ENCODE measurements at places on chromosomes 1 and 21. TPM values are rescaled to one million over a fixed set of nuclear protein-coding genes. Genes with fewer than 3 reads are reported as not detected.

The GUCA2B gene
- not detected for total RNA-seq

The E2F2 gene
- 44.2 TPM for total RNA-seq

The KCNN3 gene
- not detected for total RNA-seq

The GJA8 gene
- total RNA-seq, result not detected

The LRRC39 gene
- total RNA-seq, result 0.96 TPM

GRCh38 chr1:25458541-25459298, 28.0 kb downstream of the MACO1 start:
- H3K4me3 ChIP-seq, result no peak overlapping the region
- peaks cover 39% of the 10 kb centered on the region for H3K36me3 ChIP-seq

- H3K4me3 ChIP-seq, result no peak overlapping the region
- H3K4me1 ChIP-seq, result peaks cover 7% of the 10 kb centered on the region
- H3K27me3 ChIP-seq, result peaks cover 82% of the 10 kb centered on the region
- H3K27ac ChIP-seq, result no peak overlapping the region
- H3K36me3 ChIP-seq, result no peaks in the 10 kb centered on the region
- DNase-seq, result no peak
These were observed 11.4 kb upstream of the TBX15 start for GRCh38 chr1:118999348-119000071.

DNA sequence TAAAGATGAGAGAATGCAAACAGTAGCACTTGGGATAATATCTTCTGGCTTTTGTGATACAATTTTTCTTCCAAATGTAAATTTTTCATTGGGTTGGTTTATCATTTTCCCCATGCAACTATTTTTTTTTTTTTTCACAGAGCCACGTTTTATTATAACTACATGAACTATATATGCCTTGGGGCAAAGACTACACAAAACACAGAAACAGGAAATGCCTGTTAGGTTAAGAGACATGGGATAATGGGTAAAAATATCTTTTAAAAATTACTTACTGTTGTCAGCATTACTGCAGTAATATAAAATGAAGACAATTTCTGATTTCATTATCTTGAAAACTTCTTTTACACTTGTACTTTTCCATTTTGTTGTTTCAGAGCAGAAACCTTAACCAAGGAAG, 74.6 kb downstream of the DISP1 start:
- no peak overlapping the region for H3K4me3 ChIP-seq
- no peaks in the 10 kb centered on the region for H3K27me3 ChIP-seq
- no peak for DNase-seq
- H3K36me3 ChIP-seq, result no peaks in the 10 kb centered on the region

DNA sequence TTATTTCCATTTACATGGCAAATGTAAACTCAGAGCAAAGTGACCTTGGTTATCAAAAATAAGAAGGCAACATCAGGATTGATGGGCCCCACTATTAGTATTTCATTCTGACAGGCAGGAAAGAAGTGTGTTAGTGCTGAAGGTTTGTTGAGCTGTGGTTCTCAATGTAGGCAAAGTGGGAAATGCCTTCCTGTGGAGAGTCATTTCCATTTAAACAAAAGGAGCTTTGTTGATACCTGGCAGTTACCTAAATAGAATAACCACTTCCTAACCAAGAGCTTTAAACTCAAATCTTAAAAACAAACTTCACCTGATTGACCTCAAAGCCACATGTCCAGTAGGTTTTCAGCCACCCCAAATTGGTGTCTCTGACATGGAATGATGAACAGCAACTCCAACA, 579.9 kb upstream of the BEND5 start:
- DNase-seq, result no peak
- H3K27me3 ChIP-seq, result no peaks in the 10 kb centered on the region
- H3K36me3 ChIP-seq, result no peaks in the 10 kb centered on the region
- no peaks in the 10 kb centered on the region for H3K4me1 ChIP-seq

DNA sequence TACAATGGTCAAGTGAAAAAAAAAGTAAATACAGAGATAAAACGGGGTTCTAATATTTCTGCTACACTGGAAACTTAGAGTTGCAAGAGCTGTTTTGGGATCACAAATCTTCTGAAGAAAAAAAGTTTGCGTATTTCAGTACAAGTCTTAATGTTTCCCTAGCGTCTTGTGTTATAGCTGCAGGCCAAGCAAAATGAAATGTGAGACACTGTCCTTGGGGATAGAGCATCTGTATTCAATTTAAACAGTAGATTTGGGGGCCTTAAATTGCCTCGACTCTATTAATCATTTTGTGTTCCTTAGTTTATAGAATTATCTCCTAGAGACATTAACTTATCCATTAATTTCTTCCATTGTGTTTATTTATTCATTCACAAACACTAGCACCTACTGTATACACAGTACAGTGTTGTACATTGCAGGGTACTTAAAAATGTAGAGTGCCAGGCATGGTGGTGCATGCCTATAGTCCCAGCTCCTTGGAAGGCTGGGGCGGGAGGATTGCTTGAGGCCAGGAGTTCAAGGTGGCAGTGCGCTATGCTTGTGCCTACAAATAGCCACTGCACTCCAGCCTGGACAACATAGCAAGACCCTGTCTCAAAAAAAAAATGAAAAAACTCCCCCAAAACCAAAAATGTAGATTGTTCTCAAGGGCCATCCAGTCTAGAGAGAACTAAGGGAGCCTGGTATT, 7.9 kb downstream of the DISC1 start:
- H3K4me1 ChIP-seq, result peaks cover 6% of the 10 kb centered on the region
- DNase-seq, result no peak
- no peak overlapping the region for H3K27ac ChIP-seq
- no peak overlapping the region for H3K4me3 ChIP-seq

GRCh38 chr1:82160036-82160435, 359.3 kb downstream of the ADGRL2 start:
- H3K27ac ChIP-seq, result no peak overlapping the region
- no peaks in the 10 kb centered on the region for H3K36me3 ChIP-seq
- H3K4me1 ChIP-seq, result peaks cover 10% of the 10 kb centered on the region
- no peaks in the 10 kb centered on the region for H3K27me3 ChIP-seq

DNA sequence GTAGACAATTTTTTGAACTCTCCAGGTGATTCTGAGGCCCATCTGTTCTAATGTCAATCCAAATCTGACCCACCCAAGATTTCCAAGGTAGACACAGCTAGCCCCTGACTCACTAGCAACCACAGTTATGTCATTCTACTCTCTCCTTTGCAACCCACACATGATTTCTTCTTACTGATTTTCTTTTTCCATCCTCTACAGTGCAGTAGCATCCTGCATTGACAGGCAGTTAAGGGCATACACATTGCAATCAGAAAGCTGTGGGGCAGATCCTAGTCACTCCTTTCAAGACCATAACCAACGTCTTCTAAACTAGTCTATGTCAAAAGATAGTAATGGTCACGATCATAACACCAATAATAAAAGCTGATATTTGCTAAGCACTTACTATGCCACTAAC, 54.2 kb downstream of the JAK1 start:
- H3K36me3 ChIP-seq, result peaks cover 8% of the 10 kb centered on the region
- DNase-seq, result no peak
- H3K4me3 ChIP-seq, result no peak overlapping the region
- H3K27me3 ChIP-seq, result no peaks in the 10 kb centered on the region
- no peak overlapping the region for H3K27ac ChIP-seq
- H3K4me1 ChIP-seq, result peaks cover 36% of the 10 kb centered on the region

DNA sequence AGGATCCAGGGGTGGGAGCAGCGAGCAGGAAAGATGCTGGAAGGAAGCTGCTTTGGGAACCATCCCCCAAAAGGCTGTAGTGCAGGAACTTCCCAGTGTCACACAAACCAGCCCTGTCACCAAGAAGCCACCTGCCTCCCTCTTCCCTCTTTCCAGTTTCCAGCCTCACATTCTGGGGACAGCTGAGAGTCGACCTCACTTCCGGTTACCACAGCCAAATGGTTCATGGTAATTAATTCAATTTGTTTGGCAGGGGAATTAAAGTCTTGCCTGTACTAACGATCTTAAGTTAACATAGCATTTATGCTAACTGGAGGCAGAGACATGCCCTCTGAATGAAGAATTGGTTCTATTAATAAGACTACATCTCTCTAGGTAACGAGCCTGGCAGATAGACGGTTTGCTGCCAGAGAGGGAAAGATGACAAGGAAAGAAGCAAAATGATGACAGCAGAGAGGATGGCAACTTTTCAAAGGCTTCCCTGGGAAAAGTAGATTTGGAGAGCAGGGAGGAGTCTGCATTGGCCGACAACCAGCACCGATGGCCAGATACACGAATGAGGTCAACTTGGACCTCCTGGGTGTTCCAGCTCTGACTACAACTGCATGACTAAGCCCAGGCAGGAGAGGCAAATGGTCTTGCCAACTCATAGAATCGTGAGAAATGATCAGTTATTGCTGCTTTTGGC, 64.1 kb downstream of the TMCO4 start:
- H3K4me1 ChIP-seq, result no peaks in the 10 kb centered on the region
- H3K4me3 ChIP-seq, result no peak overlapping the region
- no peak overlapping the region for H3K27ac ChIP-seq
- H3K27me3 ChIP-seq, result no peaks in the 10 kb centered on the region

- peaks cover 32% of the 10 kb centered on the region for H3K4me1 ChIP-seq
- H3K4me3 ChIP-seq, result no peak overlapping the region
- peaks cover 5% of the 10 kb centered on the region for H3K27me3 ChIP-seq
These were observed 4.4 kb upstream of the FASLG start for GRCh38 chr1:172654535-172654934.

DNA sequence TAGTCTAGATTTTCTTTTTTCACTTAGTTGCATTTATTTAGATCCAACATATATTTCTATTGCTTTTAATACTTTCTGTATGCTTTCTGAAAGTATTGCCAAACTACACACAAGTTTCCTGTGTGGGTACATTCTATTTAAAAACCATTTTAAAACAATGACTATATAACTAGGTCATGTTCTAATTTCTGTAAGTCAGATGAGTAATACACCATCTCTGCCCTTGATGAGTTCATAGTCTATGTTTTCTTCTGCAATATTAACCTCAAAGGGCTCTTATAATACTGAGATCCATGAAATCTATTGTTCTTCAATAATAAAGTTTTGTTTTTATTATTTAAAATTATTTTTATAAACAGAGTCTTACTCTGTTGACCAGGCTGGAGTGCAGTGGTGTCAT, 68.3 kb downstream of the RNASEL start:
- peaks cover 2% of the 10 kb centered on the region for H3K36me3 ChIP-seq
- no peaks in the 10 kb centered on the region for H3K4me1 ChIP-seq
- DNase-seq, result no peak
- no peak overlapping the region for H3K4me3 ChIP-seq

DNA sequence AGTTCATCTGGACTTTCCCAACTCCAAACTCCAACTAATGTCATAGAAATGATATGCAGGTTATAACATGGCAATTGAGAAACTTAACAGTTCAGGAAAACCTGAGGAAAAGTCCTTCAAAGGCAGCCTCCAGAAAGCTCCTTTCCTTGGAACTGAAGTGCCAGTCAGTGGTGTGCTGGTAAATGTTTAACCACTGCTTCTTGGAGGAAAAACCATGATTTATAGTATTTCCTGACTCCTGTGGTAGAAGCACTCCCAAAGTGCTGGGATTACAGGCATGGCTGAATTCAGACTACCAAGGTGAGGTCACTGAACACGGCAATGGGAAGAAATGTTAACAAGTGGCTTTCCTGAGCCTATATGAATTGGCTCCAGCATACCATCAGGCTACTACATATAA, 26.7 kb upstream of the ZNHIT6 start:
- no peaks in the 10 kb centered on the region for H3K4me1 ChIP-seq
- H3K36me3 ChIP-seq, result no peaks in the 10 kb centered on the region
- no peak overlapping the region for H3K27ac ChIP-seq
- H3K4me3 ChIP-seq, result no peak overlapping the region
- H3K27me3 ChIP-seq, result peaks cover 6% of the 10 kb centered on the region
- DNase-seq, result no peak

DNA sequence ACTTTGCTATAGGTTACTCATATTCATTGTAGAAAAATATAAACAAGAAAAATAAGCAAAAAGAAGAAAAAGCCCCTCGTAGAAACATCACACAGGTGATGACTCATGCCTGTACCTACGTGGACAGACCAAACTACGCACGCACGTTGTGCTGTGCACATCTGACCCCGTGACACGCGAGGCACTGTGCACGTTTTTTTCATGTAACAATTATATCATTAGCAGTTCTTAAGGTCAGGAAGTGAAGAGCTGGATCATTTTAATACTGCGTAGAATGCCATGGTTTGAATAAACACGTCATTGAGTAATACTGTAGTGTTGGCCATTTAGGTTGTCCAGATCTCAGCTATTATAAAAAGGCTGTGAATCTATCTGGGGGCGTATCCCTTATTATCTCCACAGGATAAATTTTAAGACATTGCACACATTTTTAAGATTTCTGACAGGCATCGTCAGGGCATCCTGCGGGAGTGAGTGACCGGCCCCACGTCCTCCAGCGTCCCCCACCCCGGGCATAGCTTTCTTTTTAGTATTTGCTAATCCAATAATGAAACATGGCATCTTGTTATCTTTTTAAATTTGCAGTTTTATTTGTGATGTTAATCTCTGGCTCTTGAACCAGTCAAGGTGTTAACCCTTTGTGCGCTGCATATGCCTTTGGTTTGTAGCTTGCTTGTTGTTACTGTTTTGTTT, 23.4 kb upstream of the ADARB1 start:
- no peak for DNase-seq
- no peaks in the 10 kb centered on the region for H3K4me1 ChIP-seq
- H3K36me3 ChIP-seq, result no peaks in the 10 kb centered on the region
- H3K27ac ChIP-seq, result no peak overlapping the region
- no peak overlapping the region for H3K4me3 ChIP-seq

DNA sequence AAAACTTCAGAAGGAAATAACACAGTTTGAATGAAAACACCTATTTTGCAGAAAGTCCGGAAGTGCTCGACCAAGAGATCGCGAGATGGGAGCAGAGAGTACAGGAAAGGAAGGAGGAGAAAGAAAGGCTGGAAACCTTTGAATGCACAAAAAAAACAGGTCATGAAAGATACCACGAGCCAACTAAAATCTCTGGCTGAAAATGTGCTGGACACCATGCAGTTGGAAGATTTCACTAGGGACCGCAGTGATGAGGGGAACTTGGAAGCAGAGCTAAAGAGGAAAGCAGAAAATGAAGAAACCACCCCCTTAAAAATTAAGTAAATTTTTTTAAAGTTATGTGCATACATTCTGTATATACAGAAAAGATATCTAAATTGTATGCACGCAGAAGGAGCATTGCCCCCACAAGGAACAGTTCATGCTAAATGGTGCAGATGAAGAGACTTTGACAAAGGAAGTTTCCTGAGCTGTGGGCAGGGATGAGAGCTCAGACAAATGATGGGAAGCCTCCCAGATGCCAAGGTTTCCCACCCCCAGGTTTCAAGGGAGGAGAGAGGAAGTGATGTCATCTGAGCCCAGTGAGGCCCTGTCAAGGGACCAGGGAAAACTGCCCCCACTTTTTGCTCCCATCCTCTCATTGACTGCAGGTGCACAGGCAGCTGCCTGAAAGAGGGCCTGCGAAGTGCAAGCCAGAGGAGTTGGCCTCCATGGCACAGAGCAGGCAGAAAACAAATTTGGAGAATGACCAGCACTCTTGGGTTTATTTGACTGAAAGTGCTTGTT, 52.5 kb downstream of the ETS2 start:
- H3K36me3 ChIP-seq, result no peaks in the 10 kb centered on the region
- no peak for DNase-seq
- no peak overlapping the region for H3K27ac ChIP-seq
- H3K4me1 ChIP-seq, result peaks cover 4% of the 10 kb centered on the region
